NCI-H1105 treated with DMSO at 0.1 percent for 48 hours (cell line): ENCODE measurements at places on chromosomes 2 and 18.

DNA sequence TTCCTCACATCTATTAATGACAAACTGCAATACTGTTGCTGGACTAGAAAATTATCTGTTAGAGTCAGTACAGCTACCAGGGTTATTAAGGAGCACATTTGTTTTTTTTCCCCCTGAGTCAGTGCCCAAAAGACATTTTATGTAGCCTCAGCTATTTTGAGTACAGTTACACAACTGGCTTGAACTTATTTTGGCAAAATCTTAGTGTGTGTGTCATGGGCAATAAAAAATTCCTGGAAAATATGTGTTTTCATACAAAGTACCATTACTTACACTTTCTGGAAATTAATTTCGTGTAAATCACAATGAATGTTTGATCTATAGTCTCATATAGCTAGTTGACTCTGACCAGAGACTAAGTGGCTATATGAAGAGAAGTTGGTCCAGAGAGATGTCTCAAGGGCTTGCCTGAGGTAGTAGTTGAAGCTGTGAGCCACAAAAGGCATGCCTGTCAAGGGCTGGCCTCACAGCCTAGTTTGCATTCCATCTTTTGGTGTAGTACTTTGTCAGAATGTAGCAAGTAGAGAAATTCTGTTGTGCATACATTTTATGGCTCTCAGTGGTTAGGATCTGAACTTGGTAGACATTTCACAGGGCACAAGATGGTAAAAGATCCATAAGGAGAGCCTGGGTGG lies 283.4 kb downstream of the MTX2 start:
- DNase-seq: no peak

DNA sequence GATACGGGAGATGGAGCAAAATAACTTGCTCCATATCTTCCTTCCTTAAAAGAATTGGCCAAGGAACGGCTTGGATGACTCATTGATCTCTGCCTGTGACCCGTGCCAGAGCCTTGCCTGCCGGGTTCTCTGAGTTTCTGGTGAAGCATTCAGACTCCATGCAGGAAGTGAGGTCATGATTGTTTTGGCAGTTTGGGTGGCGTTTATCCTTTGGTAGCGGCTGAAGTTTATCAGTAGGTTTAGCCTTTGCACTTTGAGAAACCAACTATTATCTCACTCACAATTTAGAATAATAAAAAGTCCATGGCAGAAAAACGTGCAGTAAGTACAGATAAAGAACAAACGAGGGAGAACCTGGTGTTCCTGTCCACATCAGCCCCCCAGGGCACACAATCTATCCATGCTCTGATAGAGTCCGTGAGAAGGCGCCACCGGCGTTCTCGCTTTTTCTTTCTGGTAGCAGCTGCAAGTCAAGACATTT lies 15.0 kb upstream of the CTAGE1 start:
- no peak for DNase-seq

DNA sequence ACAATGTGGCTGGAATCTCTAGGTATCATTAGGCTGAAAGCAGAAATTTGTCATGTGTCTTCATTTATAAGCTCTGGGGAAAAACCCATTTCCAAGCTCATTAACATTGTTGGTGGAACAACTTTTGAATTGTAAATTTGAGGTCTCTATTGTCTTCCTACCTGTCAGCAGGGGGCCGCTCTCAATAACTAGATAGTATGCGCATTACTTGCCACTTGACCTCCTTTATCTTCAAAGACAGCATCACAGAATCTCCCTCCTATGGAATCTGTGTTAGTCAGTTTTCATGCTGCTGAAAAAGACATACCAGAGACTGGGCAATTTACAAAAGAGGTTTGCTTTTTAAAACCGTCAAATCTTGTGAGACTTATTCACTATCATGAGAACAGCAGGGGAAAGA lies 223.1 kb downstream of the CALCRL start:
- no peak for DNase-seq

DNA sequence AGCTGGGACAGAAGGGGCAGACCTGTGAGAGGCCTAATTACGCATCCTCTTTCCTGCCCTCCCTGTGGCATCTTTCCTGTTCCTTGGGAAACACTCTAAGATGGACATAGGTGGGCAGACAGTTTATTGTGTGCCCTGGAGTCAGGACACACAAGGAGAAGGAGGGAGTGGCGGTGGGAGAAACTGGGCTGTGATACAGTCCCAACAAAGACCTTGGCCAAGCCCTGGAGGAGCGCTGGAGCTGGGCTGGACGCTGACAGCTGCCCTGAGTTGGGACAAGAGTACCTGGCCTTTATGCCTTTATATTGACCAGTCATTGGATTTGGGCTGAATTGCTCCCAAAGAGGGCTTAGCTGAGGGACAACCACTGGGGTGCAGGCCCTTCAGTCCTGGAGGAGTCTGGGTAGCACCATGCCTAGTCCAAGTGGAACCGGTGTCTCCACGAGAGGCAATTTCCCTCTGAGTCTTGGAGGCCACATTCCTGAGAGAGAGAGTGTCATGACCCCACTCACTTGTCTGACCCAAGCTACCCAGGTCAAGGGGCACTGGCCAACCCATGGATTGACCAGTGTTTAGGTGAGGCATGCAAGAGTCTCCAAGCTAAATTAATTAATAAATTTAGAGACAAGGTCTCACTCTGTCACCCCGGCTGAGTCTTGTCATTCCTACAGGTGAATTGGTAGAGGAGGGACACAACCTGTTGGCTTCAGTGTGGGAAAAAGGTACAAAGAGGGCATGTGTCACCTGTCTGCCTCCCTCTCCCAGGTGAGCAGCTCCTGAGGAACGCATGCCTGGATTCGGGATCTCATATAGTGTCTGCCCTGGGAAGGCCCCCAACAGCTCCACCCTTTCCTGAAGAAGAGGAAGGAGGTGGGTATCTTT lies 107.1 kb upstream of the ST3GAL5 start:
- DNase-seq: no peak

GRCh38 chr2:65026704-65027464 lies 29.3 kb upstream of the CEP68 start:
- no peak for DNase-seq

GRCh38 chr18:45874491-45875184 lies 49.2 kb downstream of the SIGLEC15 start:
- DNase-seq: no peak

DNA sequence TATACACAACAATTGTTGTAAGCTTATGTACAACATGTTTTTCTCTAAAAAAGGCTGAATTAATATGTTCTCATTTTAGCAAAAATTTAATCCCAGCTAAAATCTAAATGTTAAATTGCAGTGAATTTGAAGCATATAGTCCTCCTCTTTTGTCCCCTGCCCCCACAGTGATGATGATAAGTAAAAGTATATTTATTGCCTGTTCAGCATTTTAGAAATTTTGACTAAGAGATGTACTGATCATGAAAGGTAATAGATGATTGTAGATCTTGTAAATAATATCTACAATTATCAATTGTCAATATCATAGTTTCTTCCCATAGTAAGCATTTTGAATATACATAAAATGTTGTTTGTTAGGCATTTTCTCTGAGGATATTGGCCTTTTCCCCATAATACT lies 113.9 kb downstream of the AGPS start:
- DNase-seq: no peak

DNA sequence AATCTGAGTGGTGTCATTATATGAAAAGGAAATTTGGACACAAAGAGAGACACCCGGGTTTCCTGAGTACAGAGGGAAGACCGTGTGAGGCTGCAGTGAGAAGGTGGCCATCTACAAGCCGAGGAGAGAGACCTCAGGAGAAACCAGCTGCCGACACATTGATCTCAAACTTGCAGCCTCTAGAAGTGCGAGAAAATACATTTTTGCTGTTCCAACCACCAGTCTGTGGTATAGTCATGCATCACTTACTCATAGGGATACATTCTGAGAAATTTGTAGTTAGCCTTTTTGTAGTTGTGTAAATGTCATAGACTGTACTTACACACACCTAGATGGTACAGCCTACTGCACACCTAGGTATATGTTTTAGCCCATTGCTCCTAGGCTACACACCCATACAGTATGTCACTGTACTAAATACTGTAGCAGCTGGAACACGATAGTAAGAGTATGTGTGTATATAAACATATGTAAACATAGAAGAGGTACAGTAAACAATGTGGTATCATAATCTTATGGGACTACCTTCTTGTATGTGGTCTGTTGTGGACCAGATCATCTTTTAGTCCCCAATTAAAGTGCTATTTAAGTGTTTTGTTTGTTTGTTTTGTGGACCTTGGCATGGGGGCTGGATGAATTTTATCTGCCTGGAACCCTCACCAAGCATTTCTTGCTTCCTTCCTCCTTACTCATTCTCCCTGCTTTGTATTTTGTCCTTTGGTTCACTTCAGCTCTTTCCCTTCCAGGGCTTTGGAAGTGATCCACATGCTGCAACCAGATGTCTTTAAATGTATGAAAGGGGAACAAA lies 38.3 kb upstream of the SESTD1 start:
- no peak for DNase-seq

DNA sequence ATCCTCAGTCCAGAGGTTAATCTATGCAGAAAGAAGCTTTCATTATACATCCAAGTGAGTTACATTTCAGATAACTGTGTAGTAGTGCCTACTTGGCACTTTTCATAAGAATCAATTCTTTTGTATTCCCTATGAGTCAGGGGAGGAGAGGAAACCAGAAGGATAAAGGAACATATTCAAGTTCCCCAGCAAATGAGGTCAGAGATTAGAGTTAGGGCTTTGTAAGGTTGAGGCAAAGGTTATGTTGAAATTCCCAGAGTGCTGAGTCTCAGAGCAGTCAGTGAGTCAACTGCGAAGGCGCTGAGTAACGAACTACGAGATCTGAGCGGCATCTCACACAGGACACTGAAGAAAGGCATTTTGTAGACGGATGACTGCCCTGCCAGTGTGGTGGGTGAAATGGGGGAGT lies 25.1 kb upstream of the ME2 start:
- no peak for DNase-seq

DNA sequence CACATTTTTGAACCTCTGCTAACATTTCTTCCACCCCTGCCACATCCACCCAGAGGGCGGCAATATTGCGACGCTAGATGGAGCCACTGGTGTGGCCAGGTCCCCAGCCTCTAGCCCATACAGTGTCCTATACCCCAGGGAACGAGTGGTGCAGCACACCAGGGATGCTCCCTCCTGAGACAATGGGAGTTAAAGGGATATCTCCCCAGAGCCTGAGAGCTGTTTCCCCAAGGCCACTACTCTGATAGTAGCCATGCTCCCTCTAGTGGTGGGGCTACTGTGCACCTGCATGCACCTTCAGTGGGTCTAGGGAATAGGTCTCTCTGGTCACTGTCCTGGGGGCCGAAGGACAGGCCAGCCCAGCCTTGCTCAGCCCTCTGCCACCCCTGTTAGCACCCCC lies 336.4 kb upstream of the FSHR start:
- DNase-seq: peak; percentile 7

DNA sequence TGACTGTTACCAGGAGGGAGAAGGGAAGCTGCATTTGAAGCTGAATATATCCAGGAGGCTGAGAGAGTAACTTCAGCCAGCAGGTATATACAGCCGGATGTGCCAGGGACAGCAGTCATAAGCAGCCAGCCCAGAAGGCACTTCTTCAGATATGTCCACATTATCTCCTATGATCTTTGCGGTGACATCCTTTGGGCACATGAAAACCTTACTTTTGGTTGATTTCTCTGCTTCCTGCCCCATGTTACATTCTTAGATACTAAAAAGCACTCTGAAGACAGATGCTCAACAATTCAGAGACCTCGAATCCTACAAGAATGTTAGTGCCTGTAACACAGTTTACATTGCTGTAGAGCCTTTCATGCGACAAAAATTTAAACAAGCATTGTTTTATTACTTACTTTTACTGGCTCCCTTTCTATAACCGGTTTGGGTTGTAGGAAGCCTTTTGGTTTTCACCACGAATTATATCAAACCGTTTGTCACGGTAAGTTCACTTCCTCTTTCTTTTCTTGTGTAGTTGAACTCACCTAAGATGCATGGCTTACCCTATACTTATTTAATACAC lies 50.3 kb upstream of the TLK1 start:
- no peak for DNase-seq

DNA sequence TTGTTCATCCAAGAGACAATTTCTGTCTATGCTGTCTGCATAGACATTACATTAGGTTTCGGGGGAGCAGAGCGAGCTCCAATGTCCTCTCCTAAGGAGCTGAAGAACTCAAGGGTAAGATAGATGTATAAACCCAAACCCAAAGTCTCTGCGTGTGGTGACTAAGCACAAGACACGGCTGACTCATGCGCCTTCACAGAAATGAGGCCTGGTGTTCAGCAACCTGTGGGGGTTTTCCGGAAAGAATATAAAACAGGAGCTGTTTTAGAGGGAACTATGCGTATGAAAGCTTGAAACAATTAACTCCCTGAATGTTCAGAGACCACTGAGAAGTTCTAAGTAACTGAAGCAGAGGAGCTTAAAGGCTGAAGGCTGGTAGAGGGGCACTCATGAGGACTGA lies 154.7 kb downstream of the SOX11 start:
- DNase-seq: no peak

GRCh38 chr2:184449760-184450159 lies 148.6 kb upstream of the ZNF804A start:
- no peak for DNase-seq

DNA sequence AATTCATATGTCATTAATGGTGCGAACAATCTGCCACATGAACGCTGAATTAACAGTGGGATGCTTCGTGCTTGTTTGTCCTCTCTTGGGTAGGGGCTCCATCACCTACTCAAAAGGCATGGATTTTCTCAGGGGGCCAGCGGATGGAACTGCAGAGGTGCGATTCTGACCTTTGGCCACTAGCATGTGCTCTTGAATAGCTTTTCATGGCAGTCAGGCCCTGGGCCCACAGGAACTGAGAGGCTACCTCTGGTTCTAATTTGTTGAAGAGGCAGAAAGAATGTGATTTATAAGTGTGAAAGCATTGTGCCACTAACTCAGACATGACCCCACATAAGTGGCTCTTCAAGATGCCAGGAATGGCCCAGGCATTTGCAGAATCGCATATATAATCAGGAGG lies 283.2 kb downstream of the INSIG2 start:
- DNase-seq: peak; percentile 20

DNA sequence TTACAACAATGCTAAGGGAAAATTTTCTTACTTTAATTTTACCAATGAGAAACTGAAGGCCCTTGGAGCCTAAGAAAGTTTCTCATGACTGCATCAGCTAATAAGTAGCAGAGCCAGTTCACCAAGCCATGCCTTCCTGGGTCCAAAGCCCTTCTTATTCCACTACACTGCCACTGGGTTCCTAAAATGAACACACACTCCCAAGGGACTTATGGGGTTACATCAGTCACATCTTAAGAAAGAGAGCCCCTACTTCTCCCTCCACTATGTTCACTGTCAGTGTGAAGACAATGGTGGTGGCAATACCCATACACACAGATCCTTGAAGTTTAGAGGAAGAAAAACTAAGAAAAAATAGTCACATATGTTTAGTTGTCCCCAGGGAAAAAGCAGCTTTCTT lies 20.6 kb downstream of the MBD2 start:
- no peak for DNase-seq

GRCh38 chr18:56869189-56869777 lies 218.1 kb downstream of the WDR7 start:
- peak; percentile 90 for DNase-seq

DNA sequence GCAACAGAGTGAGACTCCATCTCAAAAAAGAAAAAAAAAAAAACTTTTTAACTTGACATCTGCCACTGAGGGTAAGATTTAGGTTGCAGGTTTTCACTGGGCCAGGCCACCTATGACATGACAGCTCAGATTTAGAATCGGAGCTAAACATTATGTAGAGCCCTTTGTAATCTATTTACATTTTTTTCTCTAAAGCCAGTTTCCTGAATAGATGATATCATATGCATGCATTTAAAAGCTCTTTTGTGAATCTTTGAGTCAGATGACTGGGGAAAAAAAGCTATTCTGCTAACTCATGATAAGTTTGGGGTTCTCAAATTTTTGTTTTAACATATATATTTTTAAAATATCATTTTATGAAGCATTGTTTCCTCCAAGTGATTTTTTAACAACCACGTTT lies 21.3 kb downstream of the PRKAG3 start:
- DNase-seq: no peak
